ENCODE measurements at places on chromosomes 13 and 19. TPM values are rescaled to one million over a fixed set of nuclear protein-coding genes. Genes with fewer than 3 reads are reported as not detected.

GRCh38 chr13:51412431-51412830 is 40.4 kb downstream of the INTS6 start:
- no peak for DNase-seq

CCL25 gene
- not detected for total RNA-seq

GRCh38 chr19:49779731-49780555 is 13.1 kb downstream of the AP2A1 start:
- no peak for DNase-seq

DNA sequence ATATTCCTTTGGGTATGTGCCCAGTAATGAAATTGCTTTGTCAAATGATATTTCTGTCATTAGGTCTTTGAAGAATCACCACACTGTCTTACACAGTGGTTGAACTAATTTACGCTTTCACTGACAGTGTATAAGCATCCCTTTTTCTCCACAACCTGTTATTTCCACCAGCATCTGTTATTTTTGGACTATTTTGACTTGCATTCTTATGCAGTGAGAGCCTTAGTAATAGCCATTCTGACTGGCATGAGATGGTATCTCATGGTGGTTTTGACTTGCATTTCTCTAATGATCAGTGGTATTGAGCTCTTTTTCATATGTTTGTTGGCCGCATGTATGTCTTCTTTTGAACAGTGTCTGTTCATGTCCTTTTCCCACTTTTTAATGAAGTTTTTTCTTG is 92.0 kb upstream of the SPATA13 start:
- no peak for DNase-seq

IL27RA gene
- total RNA-seq = 4.8 TPM

GRCh38 chr13:59319276-59319675 is 844.5 kb downstream of the DIAPH3 start:
- no peak for DNase-seq

All from neural crest cell (in vitro differentiated cells).